ENCODE measurements at places on chromosomes 4 and X.
A peak's percentile ranks its signal among the peaks of the same experiment; 100 is the strongest.

DNA sequence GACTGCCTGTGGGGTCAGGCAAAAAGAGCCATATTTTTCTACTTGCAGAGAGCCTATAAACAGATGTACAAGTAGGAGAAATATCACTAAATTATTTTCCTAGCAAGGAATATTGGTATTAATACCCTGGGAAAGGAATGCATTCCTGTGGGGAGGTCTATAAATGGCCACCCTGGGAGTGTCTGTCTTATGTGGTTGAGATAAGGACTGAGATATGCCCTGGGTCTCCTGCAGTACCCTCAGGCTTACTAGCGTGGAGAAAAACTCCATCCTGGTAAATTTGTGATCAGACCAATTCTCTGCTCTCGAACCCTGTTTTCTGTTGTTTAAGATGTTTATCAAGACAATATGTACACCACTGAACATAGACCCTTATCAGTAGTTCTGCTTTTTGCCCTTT is 35.4 kb downstream of the C4orf33 start:
- H3K4me3 ChIP-seq: no peak overlapping the region
- peaks cover 13% of the 10 kb centered on the region for H3K36me3 ChIP-seq
- no peak for DNase-seq
- no peaks in the 10 kb centered on the region for H3K4me1 ChIP-seq

GRCh38 chr4:140753329-140753728 is 2.9 kb downstream of the TBC1D9 start:
- H3K4me3 ChIP-seq: no peak overlapping the region
- DNase-seq: no peak
- no peaks in the 10 kb centered on the region for H3K36me3 ChIP-seq
- no peak overlapping the region for H3K27ac ChIP-seq

GRCh38 chr4:170497112-170497511 is 407.4 kb upstream of the AADAT start:
- DNase-seq: no peak
- no peaks in the 10 kb centered on the region for H3K36me3 ChIP-seq
- H3K27me3 ChIP-seq: no peaks in the 10 kb centered on the region
- H3K4me3 ChIP-seq: no peak overlapping the region
- H3K4me1 ChIP-seq: peaks cover 8% of the 10 kb centered on the region

GRCh38 chr4:173449380-173449717 is 50.4 kb upstream of the SCRG1 start:
- no peaks in the 10 kb centered on the region for H3K36me3 ChIP-seq
- no peak for DNase-seq
- no peak overlapping the region for H3K27ac ChIP-seq

GRCh38 chr4:69649629-69650028 is 3.4 kb downstream of the UGT2A1 start:
- no peaks in the 10 kb centered on the region for H3K27me3 ChIP-seq
- H3K36me3 ChIP-seq: no peaks in the 10 kb centered on the region
- H3K4me3 ChIP-seq: no peak overlapping the region
- no peaks in the 10 kb centered on the region for H3K4me1 ChIP-seq

DNA sequence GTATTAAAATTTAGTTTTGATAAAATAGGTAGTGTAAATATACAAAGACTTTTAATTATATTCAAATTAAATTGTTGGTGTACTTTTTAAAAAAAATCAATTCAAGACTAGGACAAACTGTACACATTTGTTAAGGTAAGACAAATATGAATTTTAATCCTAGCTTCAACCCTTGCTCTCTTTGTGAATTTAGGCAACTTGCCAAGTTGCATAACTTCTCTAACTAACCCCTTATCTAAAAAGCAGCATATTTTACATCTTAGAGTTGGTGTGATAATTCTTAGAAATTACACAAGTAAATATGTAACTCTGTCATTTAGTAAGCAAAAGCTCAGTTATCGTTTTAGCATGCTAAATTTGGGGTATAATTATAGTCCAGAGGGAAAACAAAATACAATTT is 78.1 kb upstream of the FSTL5 start:
- H3K4me1 ChIP-seq: no peaks in the 10 kb centered on the region
- H3K27me3 ChIP-seq: no peaks in the 10 kb centered on the region
- no peak for DNase-seq
- H3K4me3 ChIP-seq: no peak overlapping the region

DNA sequence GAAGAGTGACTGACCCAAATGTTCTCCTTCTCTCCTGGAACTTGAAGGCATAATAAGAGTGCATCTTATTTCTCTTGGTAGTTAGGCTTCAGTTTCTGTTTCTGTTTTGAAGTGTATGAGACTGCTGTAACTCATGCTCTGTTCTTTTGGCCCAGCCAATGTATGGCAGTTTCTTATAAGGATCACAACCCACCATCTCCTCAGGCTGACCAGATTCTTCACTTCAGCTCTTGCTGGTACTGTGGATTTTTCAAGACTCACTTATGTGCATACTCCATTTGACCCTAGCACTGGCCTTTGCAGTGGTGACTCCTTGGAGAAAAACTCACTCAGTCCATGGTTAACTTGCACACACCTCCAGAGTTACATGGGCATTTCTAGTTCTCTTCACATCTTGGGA is 9.6 kb upstream of the YTHDC1 start:
- H3K27me3 ChIP-seq: peaks cover 21% of the 10 kb centered on the region
- peaks cover 5% of the 10 kb centered on the region for H3K36me3 ChIP-seq
- no peak overlapping the region for H3K4me3 ChIP-seq
- no peak overlapping the region for H3K27ac ChIP-seq
- no peak for DNase-seq

DNA sequence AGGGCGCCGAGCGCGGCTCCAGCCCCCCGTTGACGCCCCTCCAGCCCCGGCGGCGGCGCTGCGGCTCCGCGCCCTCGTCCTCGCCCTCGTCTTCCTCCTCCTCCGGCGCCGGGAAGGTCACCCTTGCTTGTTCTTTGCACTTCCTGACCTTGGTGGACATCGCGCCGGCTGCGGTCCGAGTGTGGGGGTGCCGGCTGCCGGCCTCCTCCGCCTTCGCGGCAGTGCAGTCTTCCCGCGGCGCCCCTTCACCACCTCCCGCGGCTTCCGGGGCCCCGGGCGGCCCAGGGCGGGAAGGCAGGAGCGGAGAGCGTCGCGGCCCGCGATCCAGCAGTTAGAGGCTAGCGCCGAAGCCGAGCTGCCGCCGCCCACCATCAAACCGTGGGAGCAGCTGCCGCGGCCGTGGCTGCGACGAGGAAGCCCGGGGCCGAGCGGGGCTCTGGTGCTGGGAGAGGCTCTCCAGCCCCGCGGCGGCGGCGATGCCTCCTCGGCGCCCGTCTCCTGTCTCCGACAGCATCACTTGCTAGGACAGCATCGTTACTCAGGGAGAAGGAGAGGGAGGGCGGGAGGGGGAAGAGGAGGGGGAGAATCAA is at the start of gene TRPC3:
TRPC3 (minus strand) TSS at position 540 of the 590 bp plus-strand sequence; CDS start at position 160, 380 bp downstream.
- H3K36me3 ChIP-seq: no peaks in the 10 kb centered on the region
- H3K4me3 ChIP-seq: peak within 1 kb of the TSS; percentile 84
- H3K27me3 ChIP-seq: peaks cover 93% of the 10 kb centered on the region
- H3K27ac ChIP-seq: no peak within 1 kb of the TSS
- peaks cover 8% of the 10 kb centered on the region for H3K4me1 ChIP-seq
- peak; percentile 39 for DNase-seq

- H3K4me3 ChIP-seq: no peak overlapping the region
- H3K27ac ChIP-seq: no peak overlapping the region
- H3K36me3 ChIP-seq: no peaks in the 10 kb centered on the region
- H3K27me3 ChIP-seq: no peaks in the 10 kb centered on the region
- H3K4me1 ChIP-seq: no peaks in the 10 kb centered on the region
Measured at GRCh38 chr4:184891816-184892397, 66.1 kb upstream of the ACSL1 start.

GRCh38 chr4:187387739-187388138 is 607.8 kb upstream of the ZFP42 start:
- no peaks in the 10 kb centered on the region for H3K36me3 ChIP-seq
- no peak overlapping the region for H3K27ac ChIP-seq
- no peak overlapping the region for H3K4me3 ChIP-seq
- no peaks in the 10 kb centered on the region for H3K27me3 ChIP-seq
- no peaks in the 10 kb centered on the region for H3K4me1 ChIP-seq

GRCh38 chrX:45513042-45513441 is 312.4 kb upstream of the DIPK2B start:
- no peaks in the 10 kb centered on the region for H3K27me3 ChIP-seq
- no peak overlapping the region for H3K27ac ChIP-seq
- no peak for DNase-seq
- H3K4me1 ChIP-seq: peaks cover 12% of the 10 kb centered on the region

GRCh38 chr4:176359590-176359989 is 39.8 kb downstream of the SPCS3 start:
- peaks cover 20% of the 10 kb centered on the region for H3K36me3 ChIP-seq
- DNase-seq: no peak
- H3K4me1 ChIP-seq: peaks cover 47% of the 10 kb centered on the region
- no peaks in the 10 kb centered on the region for H3K27me3 ChIP-seq
- H3K27ac ChIP-seq: no peak overlapping the region

DNA sequence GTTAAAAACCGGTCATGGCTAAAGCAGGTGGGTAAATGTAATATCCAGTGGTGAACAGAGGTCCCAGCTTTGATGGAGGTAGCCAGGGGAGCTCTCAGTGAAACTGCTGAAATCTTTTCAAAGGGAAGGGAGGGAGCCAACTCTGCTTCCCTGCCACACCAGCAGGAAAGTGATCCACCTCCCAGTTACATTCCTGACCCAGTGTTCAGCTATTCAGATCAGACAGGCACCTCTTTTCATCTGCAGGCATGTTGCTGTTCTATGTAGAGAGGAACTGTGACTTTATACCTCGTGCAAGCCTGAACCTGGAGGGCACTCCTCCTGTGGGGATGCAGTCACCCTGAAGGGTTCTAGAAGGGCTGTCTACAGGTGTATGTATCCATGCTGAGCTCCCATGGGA is 37.6 kb downstream of the DCLK2 start:
- H3K4me3 ChIP-seq: no peak overlapping the region
- no peak overlapping the region for H3K27ac ChIP-seq
- H3K4me1 ChIP-seq: peaks cover 10% of the 10 kb centered on the region
- H3K36me3 ChIP-seq: no peaks in the 10 kb centered on the region
- DNase-seq: no peak
- no peaks in the 10 kb centered on the region for H3K27me3 ChIP-seq

DNA sequence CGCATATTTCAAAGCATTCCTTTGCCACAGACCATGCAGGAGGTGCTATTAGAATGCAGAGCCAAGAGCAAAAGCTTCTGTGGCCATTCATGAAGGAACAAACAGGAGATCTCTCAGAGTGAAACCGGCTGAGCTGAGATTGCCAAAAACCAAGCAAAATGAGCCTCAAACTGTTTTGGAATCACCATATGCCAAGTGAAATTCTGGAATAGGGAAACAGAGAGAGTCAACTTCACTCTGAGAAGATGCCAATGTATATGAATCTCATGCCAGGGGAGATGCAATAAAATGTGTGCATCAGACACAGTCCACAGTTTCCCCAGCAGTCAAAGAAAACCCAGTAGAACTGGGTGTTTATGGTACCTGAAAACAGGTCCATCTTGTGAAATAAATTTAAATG is 42.3 kb downstream of the SRPX start:
- H3K27me3 ChIP-seq: no peaks in the 10 kb centered on the region
- H3K27ac ChIP-seq: 0 out of 2 replicates have a peak overlapping the region, but pooled peaks have one; percentile 23
- H3K4me1 ChIP-seq: peaks cover 4% of the 10 kb centered on the region
- DNase-seq: no peak
- H3K36me3 ChIP-seq: no peaks in the 10 kb centered on the region
- H3K4me3 ChIP-seq: no peak overlapping the region

DNA sequence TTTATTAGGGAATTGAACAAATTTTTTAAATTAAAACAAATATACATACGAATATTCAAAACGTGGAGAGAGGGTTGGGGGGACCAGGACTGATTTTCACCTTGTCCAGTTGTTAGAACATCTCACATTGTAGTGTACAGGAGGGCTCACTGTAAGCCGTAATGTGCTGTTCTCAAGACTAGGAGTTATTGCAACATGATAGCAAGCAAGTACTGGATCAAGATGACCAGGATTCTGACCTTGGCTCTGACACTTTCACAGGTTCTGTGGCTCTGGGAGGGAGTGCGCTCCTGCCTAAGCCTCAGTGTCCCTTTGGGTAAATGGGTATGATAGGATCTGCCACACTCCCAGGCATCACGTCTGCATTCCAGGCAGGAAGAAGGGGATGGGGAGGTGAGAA is 59.0 kb downstream of the SORCS2 start:
- no peak for DNase-seq
- H3K27ac ChIP-seq: no peak overlapping the region
- H3K4me1 ChIP-seq: no peaks in the 10 kb centered on the region
- H3K4me3 ChIP-seq: no peak overlapping the region

GRCh38 chrX:101370888-101371504 is 15.0 kb downstream of the BTK start:
- DNase-seq: no peak
- H3K36me3 ChIP-seq: no peaks in the 10 kb centered on the region
- no peak overlapping the region for H3K4me3 ChIP-seq
- H3K4me1 ChIP-seq: no peaks in the 10 kb centered on the region
- H3K27ac ChIP-seq: no peak overlapping the region

- H3K27me3 ChIP-seq: no peaks in the 10 kb centered on the region
- no peaks in the 10 kb centered on the region for H3K36me3 ChIP-seq
- no peak overlapping the region for H3K27ac ChIP-seq
- DNase-seq: no peak
- H3K4me1 ChIP-seq: peaks cover 20% of the 10 kb centered on the region
- no peak overlapping the region for H3K4me3 ChIP-seq
Measured at GRCh38 chrX:139936259-139936658, 3.4 kb upstream of the ATP11C start.

GRCh38 chr4:85773372-85773771 is 298.4 kb downstream of the ARHGAP24 start:
- no peak for DNase-seq
- no peak overlapping the region for H3K4me3 ChIP-seq
- no peaks in the 10 kb centered on the region for H3K36me3 ChIP-seq
- peak overlapping the region; percentile 29 for H3K27ac ChIP-seq

DNA sequence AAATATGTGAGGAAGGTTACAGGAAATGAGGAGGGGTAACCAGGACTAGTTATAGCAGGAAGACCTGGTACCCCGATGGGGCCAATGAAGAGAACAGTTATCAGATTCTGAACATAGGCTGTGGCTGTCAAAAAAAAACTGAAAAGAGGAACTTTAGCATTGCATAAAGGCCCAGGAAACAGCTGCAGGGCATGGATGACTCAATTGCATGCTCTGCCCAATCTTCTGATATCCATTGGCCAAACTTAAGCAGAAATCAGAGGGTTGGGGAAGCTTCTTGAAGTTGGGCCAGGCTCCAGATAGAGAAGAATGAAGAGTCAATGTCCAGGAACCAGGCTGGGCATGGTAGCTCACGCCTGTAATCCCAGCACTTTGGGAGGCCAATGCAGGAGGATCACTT is 1222.4 kb upstream of the PRKX start:
- no peaks in the 10 kb centered on the region for H3K36me3 ChIP-seq
- DNase-seq: no peak
- H3K27me3 ChIP-seq: no peaks in the 10 kb centered on the region
- no peaks in the 10 kb centered on the region for H3K4me1 ChIP-seq

Measured in WTC11 (cell line).